ENCODE measurements at places on chromosomes 13 and 19.

DNA sequence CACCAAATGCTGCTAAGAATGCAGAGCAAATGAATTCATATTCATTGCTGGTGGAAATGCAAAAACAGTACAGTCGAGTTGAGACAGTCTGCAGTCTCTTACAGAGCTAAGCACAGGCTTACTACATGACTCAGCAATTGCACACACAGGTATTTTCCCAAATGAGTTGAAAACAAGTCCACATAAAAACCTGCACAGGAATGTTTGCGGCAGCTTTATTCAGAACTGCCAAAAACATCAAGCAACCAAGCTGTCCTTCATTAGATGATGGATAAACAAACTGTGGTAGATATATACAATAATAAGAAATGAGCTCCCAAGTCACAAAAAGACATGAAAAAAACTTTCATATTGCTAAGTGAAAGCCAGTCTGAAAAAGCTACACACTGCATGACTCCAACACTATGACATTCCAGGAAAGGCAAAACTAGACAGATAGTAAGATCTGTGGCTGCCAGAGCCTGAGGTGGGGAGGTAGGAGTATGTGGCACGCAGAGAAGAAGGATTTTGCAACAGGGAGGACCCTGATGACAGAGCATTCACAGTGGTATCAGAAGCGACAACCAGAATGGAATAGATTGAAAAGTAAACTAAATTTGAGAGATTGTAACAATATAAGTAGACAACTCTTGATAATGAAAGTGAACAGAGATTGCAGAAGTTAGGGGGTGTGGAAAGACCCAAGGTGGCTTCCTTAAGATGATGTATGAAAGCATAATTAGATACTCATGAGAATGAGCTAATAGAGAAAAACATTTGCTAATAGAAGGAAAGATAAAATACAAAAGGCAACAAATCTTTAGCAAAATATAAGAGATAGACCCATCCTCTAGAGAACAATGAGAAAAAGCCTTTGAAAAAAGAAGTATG, 52.7 kb downstream of the TSC22D1 start:
- DNase-seq = peak; percentile 63

DNA sequence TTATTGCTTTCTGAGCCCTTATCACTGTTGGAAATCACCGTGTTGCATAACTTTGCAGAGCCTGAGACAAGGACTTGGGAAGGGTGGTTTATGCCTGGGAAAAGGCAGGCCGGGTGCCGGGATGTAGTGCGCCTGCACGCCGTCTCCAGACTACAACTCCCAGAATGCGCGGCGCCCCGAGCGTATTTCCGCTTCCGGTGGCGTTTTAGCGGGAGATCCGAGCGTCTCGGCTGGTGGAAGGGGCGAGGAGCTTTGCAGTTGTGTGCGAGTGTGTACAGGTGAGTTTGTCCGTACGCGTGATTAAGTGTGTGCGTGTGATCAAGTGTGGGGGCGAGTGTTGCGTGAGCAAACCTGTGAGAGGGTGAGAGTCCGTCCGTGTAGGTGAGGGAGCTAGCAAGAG, 75.4 kb downstream of the PEG3 start:
- peak; percentile 19 for DNase-seq

GRCh38 chr19:43563816-43564457, 11.4 kb downstream of the XRCC1 start:
- DNase-seq = peak; percentile 49

GRCh38 chr13:23690668-23691067, 120.5 kb downstream of the TNFRSF19 start:
- no peak for DNase-seq

- no peak for DNase-seq
These were observed 4.3 kb downstream of the CALM3 start for GRCh38 chr19:46605356-46605821.
